ENCODE measurements at places on chromosomes 2 and 18.

DNA sequence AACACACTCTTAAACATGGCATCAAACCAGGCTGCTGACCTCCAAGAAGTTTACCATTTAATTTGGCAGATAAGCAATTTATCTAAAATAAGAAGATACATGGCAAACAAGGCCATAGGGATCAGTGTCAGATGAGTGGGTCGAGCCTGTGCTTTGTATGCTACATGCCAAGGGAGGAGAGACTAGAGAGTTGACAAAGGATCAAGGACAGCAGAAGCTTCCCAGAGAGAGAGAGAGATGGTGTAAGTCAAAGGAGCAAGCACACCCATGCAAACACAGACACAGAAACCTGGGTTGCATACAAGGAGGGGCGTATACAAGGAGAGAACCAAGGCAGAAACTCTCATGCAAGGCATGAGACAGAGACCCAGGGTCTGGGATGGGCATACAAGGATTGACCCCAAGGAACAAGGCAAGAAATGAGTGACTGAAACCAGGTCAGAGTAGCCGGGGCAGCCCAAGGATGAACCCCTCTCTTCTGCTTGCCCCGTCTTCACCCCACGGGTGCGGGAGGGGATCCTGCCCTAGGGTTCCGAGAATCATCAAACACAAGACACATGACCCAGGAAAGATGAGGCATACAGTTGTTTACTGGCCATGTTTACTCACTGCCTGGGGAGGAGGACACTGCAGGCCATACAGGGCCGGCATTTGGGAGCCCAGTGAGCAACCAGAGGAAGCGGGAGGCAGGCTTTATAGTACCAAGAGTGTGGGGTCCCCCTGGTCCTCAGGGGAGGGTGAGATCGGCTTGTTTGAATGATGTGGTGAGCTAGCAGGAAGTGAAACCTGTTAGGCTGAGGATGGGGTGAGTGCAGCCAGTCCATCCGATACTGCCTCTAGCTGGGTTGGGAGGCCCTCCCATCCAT, 529.2 kb upstream of the ID2 start:
- DNase-seq: no peak

GRCh38 chr2:172806996-172807395, 71.4 kb downstream of the RAPGEF4 start:
- no peak for DNase-seq

- DNase-seq: no peak
Measured at GRCh38 chr18:73669297-73669696, 478.3 kb downstream of the FBXO15 start.

- no peak for DNase-seq
Measured at GRCh38 chr2:129024796-129025195, 706.1 kb upstream of the HS6ST1 start.

DNA sequence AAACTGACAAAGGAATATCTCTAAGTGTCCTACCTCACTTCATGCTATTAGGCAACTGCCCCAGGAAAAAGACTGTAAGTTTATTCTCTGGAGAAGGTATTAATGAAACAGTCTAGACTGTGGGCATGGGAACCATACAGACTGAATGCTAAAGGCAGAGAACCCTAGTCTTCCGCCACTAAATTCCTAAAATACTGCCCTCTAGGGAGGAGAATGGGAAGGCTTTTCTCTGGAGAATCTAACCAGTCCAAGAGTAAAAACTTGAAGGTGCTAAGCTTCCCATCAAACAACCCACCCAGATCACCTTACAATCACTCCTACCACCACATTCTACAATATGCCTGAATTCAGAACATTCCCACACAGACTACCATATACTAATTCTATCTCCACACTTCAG, 3.4 kb downstream of the SRBD1 start:
- DNase-seq: no peak

GRCh38 chr2:66595556-66595955, 160.6 kb downstream of the MEIS1 start:
- DNase-seq: no peak

DNA sequence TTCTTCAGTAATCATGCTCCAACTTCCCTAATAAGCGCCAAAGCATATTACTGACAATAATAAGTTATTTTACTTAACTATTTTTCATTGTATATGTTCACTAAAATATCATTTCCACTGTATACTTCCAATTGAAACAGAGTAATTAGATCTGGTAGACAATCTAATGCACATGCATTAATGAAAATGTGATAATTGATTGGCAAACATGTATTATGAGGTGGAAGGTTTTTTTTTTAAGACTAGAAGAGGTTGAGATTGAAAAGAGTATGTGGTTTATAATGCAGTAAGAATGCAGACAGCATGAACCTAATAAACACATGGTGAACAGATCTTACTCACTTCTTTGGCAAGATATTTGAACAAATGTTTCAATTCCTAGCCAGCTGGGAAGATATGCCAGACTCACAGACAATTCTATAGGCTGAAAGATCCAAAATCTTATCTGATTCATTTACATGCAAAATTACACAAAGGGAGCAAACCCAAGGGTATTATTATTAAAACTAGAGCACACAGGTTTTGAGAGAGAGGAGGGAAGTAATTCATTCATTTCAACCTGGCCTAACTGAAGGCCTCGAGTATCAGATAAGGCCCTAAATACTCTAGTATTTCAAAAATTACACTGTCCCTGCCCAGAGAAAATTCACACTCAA, 2.8 kb downstream of the NCKAP1 start:
- DNase-seq: no peak

DNA sequence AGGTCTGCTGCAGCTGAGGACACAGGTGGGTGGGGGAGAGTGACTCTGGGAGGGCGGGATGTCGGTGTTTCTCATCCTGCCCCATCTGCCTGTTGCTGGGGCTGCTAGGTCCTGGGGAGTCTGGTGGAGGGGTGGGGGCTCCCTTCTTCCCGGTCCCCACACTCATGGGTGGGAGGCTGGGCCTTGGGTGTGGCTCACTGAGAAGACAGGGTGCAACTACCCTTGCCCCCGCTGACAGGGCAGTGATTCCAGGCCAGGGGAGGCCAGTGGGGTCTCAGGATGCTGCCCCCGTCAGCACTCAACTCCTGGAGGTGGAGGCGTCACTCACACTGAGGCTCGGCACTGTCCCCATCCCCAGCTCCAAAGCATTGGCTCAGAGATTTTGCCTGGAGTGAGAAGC, 7.7 kb upstream of the NFATC1 start:
- DNase-seq: no peak

GRCh38 chr2:10439185-10439879, 8.8 kb downstream of the ODC1 start:
- DNase-seq: no peak

DNA sequence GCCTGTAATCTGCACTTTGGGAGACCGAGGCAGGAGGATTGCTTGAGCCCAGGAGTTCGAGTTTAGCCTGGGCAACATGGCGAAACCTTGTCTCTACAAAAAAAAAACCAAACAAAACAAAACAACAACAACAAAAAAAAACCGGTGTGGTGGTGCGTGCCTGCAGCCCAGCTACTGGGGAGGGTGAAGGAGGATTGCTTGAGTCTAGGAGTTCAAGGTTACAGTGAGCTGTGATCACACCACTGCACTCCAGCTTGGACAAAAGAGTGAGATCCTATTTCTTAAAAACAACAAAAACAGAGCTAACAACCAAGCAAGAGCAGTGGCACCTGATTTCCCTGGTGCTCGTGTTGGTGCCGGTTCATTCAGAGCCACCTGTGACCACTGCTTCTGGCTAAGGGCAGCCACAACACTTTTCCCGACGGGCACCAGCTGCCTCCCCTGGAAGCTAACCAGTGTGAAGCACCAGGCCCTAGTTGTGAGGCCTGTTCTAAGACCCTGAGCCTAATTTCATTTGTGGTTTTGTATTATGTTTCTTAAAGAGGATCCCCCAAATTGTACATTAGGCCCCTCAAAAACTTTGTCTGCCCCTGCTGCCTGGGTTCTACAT, 1.3 kb downstream of the AOX1 start:
- no peak for DNase-seq

- DNase-seq: no peak
Measured at GRCh38 chr2:73997813-73998212, 13.1 kb downstream of the TET3 start.

DNA sequence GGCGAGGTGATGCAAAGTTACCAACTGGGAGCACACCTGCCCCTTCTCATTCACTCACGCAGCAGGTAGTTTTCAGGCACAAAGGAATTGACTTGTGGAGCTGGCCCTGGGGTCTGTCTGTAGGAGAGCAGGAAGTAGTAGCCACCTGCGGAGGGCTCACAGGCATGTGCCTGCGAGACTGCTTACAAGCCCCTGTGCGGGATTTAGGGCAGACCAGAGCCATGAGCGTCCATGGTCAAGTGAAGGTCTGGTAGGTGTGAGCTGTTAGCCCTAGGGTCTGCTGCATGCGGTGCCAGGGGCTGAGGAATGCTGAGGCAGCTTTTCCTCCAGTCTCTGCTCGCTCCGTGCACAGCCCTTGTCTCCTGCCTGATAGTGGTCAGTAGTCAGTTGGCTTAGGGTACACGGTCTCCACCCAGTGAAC, 18.9 kb downstream of the INPP4A start:
- DNase-seq: no peak

- no peak for DNase-seq
Measured at GRCh38 chr18:39681061-39681460, 2115.5 kb upstream of the CELF4 start.

DNA sequence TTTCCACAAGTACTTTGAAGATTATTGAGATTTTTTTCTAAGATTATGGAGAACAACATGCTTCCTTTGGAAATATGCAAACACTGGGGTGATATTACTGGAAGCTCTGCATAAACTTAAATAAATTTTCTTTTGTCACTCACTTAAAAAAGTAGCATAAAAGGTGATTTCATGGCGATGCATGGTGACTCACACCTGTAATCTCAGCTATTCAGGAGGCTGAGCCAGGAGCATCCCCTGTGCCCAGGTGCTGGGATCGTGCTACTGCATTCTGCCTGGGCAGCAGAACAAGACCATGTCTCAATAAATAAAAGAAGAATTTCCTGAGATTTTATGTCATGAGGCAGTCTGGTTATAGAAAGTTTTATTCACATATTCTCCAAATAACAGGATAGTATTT, 679.1 kb upstream of the CDH2 start:
- no peak for DNase-seq

- no peak for DNase-seq
Measured at GRCh38 chr2:131419441-131419840, 55.5 kb upstream of the RAB6D start.

GRCh38 chr2:145091967-145092366, 572.0 kb upstream of the ZEB2 start:
- no peak for DNase-seq

GRCh38 chr2:9327873-9328352, 95.4 kb downstream of the ITGB1BP1 start:
- no peak for DNase-seq

- DNase-seq: no peak
Measured at GRCh38 chr2:96423828-96424227, 81.3 kb downstream of the NEURL3 start.

GRCh38 chr18:56199580-56200330, 438.6 kb downstream of the TXNL1 start:
- no peak for DNase-seq

DNA sequence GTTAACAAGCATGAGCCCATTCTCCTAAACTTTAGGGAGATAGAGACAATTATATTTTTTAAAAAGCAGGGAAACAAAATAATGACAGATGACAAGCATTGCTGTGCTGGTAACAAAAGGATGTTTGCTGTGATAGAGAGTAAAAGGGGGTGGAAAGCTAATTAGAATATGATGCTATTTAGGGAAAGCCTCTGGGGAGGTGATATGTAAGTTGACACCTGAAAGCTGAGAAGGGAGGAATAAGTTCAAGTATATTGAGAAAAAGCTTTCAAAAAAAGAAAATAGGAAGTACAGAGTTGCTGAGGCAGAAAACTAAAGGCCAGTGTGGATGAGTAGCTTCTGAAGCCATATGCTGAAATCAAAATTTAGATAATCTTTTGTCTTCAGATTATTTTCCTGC, 565.2 kb upstream of the NRXN1 start:
- DNase-seq: no peak

- DNase-seq: no peak
Measured at GRCh38 chr2:33632831-33633230, 33.7 kb upstream of the FAM98A start.

DNA sequence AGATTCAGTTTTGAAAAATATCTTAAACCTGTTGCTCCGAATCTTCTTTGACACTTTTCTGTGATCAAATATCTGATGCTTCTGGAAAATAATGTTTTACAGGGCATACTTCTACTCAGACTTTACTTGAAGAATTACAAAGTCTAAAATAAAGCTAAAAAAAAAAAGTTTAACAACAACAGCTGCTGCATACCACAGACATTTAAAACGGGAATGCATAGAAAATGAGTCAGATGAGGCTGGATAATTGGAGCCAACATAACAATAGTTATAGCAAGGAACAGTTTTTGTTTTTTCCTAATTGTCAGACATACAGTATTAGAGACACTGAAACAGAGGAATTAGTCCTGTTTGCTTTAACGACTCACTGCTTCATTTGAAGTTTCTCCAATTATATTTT, 1090.2 kb downstream of the SUCLG1 start:
- no peak for DNase-seq

DNA sequence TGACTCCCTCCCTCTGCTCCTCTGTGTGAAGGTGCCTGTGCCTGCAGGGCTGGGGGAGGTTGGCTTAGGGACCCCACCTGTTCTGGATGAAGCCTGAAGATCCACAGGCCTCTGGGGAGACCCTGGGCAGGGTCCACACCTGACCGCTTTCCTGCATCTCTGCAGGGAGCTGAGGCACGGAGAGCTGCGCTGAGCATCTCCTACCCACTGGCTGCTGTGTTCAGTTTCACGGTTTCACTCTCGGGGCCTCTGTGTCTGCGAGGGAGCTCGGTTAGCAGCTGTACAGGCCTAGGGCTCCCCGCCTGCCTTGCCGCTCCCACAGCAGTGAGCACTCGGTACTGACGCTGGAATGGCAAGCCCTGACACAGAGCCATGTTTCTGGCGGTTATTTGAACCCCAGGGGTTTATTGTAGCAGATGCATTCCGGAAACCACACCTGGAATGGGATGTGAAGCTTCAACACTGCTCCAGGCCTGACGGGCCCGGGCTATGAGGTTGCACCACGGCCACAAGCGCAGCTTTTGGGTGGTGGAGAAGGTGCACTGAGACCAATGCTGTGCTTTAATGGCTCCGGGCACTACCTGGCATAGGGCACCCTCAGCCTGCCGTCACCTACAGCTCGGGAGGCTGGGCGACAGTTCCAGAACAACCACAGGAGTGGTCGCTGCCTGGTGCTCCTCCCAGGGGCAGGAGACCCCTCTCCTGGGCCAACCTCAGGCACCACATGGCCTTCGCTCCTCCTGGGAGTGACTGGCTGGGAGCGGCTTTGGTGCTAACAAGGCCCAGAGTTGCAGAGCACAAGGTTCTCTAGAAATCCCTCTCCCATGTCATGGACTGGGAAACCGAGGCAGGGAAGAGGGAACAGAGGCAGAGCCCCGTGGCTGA, 257.9 kb downstream of the NDUFA10 start:
- no peak for DNase-seq

GRCh38 chr2:144706647-144707046, 186.7 kb upstream of the ZEB2 start:
- no peak for DNase-seq

GRCh38 chr2:207530160-207531031, 634 bp downstream of the CREB1 start:
- DNase-seq: peak; percentile 13
